ENCODE measurements at places on chromosomes 1 and 21.

DNA sequence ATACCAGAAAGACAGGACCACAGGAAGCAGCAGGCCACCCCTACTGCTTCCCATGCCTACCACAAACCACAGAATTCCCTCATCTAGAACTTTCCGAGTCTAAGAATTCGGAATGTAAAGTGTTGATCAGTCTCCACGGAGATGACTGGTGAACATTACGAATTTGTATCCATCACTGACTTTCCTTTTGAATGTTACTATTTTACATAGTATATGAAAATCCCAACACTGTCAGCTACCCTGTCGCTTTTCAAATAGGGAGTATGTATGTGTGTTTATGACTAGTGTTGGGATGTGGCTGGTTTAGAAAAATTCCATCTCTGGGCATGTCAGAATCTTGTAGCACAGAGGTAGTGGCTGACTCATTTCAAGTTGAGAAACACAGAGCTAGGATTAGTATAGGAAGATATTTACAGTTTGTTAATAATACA, 118.2 kb downstream of the COQ8A start:
- DNase-seq, result peak; percentile 40

- DNase-seq, result no peak
These were observed 94.5 kb downstream of the OLFML2B start for GRCh38 chr1:161929137-161929536.

GRCh38 chr1:3029991-3030662, 8.9 kb downstream of the ACTRT2 start:
- no peak for DNase-seq

DNA sequence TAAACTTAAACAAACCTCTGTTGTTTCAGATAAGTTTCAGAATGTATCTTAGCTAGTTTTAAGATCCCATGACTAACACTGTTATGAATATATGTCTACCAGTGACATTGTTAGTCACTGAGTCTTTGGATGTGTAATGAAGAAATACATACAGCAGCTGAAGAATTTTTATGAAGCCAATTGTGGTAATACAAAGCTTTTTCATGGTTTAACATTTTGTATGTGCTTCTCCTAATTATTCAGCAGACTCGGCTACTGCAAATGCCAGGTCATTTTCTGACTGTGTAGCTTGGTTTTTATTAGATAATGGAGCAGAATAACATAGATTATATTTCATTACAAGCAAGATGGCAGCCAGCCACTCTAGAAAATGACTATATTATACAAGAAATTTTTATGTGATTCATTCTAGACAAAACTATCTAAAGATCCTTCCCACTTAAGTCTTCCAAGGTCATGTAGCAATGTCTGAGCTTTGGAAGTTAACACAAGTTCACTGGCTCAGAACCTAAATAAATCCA, 147.8 kb downstream of the TNFSF18 start:
- DNase-seq, result peak; percentile 96

GRCh38 chr1:161779393-161779792, 13.3 kb downstream of the ATF6 start:
- DNase-seq, result no peak

- DNase-seq, result no peak
These were observed 1.2 kb downstream of the MCOLN2 start for GRCh38 chr1:84995484-84996334.

- no peak for DNase-seq
These were observed 8.4 kb downstream of the RORC start for GRCh38 chr1:151823175-151823574.

GRCh38 chr1:107575226-107575625, 389.8 kb downstream of the VAV3 start:
- no peak for DNase-seq

GRCh38 chr1:41690331-41690730, 205.8 kb upstream of the EDN2 start:
- no peak for DNase-seq

DNA sequence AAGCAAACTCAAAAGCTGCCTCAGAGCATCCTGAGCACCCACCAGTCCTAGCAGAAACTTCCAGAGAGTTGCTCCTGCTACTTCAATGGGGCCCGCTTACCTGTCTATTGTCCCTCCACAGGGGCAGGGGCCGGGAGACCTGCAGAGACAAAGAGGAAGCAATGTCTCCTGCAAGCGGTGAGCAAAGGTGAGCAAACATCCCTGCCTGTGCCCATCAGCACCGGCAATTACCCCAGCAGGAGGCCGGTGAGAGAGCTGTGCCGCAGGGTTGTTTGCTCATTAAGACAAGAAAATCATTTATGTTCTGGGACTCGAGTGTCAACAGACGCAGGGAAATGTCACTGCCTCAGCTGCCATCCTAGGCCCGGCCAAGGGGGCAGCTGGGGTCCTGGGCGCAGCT, 53.8 kb upstream of the TARDBP start:
- no peak for DNase-seq

DNA sequence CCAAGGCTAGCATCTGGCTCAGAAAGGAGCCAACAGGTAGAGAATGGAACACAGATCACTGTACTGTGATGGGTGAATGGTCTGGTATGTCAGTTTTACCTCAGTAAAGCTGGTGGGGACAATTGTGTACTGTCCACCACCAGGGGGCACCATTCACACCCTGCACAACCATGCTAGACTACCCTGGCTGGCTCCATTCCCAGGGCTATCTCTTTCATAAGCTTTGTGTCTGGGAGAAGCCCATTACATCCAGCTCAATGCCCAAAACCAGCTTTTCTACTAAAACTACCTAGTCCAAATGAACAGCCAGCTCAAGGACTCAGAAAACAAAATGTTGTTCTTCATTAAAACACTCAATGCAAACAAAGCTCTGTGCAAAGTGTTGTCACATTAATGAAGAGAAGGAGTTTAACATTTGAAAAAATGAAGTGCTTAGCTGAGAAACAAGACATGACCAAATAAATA, 62.0 kb upstream of the RASAL2 start:
- peak; percentile 88 for DNase-seq

- DNase-seq, result no peak
These were observed 88.1 kb downstream of the OSBPL9 start for GRCh38 chr1:51705035-51705434.

DNA sequence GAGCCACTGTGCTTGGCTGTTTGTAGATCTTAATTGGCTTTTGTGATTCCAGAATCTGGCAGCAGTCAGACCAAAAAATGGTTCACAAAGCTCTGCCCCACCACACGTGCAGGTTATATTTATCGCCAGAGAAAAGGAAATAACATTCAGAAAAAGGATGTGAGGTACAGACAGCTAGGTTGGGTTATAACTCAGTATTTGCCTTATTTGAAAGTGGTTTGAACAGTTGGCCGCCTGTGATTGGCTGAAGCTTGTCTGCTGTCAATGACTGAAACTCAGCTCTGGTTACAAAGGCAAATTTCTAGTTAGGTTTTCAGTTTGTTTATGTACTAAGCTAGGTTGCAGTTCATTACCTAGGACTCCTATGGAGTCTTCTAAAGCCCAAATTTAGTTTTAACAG, 9.6 kb downstream of the SH3BGR start:
- no peak for DNase-seq

GRCh38 chr1:166947398-166948043, 27.8 kb downstream of the ILDR2 start:
- DNase-seq, result no peak

GRCh38 chr1:27306892-27307761, 14.8 kb upstream of the TMEM222 start:
- DNase-seq, result no peak

All from fibroblast of gingiva (primary cell).